ENCODE measurements at places on chromosomes 3 and 15.

GRCh38 chr15:79970181-79970580, 815 bp downstream of the BCL2A1 start:
- DNase-seq, result no peak

DNA sequence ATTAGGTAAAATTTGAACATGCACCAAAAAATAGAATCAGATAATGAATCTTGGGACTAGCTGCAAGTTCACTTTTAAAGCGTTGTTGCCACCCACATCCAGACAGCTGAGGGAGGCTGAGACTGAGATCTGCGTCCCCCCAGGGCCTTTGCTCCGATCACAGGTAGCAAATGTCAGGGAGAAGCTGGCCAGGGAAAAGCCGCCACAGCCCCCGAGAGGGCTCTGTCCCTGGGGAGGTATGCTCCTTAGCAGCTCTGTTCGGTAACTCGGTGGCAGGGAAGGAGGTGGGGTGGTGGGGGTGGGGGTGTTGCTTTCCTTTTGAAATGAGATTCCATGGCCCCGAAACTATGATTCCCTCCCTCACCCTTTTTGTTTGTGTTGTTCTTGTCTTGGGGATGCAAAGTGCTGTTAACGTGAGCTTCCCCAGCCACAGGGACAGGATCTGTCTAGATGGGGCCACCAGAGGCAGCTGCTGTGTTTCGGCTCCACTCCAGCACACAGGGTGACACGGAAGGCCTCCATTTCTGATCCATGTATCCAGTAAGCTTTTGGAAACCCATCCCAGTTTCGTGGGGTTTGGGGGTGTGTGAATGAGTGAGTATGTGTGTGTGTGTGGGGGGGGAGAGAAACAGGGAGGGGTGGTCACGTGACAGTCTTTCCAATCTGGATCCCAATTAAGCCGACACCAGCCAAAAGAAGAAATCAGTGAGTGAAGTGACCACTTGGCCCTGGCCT, 1.1 kb upstream of the MINAR1 start:
- DNase-seq, result no peak

DNA sequence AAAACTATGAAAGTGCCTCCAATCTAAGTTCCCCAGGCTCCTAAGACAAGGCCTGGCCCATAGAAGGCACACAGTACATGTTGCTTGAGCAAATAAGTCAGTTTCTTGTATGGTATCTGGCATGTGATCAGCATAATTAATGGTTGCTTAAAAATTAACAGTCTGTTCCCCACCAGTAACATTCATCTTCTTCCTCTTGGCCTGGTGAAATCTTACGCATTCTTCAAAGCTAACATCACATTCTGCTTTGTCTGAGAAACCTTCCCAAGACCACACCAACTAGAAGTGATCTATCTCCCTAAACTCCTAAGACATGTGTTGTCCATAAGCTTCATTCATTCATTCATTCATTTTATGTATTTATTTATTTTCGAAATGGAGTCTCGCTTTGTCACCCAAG, 48.1 kb downstream of the LIPC start:
- no peak for DNase-seq

- no peak for DNase-seq
Measured at GRCh38 chr3:194384569-194385001, 14.5 kb downstream of the GP5 start.

GRCh38 chr3:156431334-156432124, 123.4 kb downstream of the SSR3 start:
- no peak for DNase-seq

DNA sequence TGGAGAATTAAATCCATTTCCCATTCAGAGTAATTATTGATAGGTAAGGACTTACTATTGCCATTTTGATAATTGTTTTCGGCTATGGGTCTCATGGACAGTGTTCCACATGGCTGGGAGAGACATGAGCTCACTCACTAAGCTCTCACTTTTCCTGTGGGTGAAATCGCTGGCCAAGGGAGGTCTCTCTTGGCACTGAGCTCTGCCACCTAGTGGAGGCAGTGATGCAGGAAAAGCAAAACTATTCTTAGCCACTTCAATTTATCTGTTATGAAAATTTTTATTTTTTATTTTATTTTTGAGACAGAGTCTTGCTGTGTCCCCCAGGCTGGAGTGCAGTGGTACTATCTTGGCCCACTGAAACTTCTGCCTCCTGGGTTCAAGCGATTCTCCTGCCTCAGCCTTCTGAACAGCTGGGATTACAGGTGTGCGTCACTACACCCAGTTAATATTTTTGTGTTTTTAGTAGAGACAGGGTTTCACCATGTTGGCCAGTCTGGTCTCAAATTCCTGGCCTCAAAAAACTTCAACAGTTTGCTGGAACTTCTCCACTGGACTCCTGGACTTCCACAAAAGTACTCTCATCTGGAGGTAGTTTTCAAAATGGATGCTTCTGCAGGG, 4.7 kb upstream of the RNF13 start:
- peak; percentile 46 for DNase-seq

GRCh38 chr3:197793247-197793646, 2.2 kb downstream of the LRCH3 start:
- DNase-seq, result no peak

GRCh38 chr3:64992530-64993285, 304.9 kb upstream of the ADAMTS9 start:
- no peak for DNase-seq

DNA sequence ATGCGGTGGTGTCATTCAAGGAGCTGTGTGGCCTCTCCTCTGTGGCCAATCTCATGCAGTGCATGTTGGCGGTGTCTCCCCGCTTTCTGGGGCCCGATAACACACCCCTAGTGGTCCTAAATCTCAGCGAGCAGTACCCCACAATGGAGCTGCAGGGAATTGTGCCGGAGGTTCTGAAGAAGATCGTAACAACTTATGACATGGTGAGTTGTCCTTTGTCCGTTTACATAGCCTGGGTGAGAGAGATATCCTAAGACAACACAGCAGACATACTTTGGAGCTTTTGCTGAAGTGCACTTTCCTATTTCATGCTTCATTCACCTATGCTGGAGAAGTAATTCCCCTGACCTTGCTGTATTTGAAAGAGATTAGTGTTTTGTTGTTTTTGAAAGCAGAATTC, 130.0 kb downstream of the PLCL2 start:
- DNase-seq, result no peak

DNA sequence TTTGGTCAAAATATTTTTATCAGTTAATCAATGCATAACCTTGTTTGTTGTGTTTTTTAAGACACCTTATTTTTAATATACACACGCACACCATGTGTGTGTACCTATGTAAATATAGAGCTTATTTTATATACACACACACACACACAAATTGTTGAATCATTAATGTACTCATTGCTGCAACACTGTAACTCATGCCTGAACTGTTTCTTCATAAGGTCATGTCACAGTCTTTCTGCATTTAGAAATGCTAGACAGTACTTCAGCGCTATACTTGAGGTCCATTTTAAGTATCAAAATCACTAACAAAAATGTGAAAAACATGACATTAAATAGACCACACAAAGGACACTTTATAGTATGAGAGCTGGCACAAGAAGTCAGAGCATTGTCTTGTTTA, 589.4 kb downstream of the SI start:
- DNase-seq, result no peak

GRCh38 chr15:43828061-43828657, 1.4 kb downstream of the WDR76 start:
- no peak for DNase-seq

GRCh38 chr3:42613462-42613861, 13.0 kb downstream of the NKTR start:
- no peak for DNase-seq

GRCh38 chr3:123880998-123881561, 3.1 kb downstream of the MYLK start:
- DNase-seq, result no peak

DNA sequence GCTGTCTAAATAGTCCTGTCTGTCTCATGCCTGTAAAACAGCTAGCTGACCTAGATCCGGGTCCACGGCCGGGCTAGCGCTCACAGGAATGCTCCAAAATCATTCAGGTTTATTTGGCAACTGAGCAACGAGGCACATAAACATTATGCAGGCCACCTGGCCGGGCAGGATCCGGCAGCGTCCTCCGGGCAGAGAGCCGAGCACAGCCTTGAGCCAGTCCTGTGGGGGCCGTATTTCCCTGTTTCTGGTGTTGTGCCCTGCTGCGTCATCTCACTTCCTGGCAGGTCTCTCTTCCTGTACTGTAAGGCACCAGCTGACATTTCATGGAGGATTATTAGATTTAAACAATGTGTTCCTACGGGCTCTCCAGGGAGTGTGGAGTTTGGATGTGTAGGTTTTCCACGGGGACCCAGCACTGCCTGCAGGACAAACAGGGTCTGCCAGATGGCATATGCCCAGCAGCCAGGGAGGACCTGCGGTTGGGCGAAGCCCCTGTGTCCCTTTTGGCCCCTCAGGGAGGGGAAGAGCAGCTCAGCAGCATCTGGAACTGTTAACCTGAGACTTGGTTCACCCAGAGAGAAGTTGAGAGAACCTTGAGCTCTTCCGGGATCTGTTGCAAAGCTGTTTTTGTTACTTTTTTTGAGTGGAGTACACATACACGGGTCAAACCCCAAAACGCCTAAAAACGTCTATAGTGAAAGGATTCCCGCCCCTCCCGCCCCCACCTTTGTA, 16.6 kb upstream of the LRRK1 start:
- no peak for DNase-seq

DNA sequence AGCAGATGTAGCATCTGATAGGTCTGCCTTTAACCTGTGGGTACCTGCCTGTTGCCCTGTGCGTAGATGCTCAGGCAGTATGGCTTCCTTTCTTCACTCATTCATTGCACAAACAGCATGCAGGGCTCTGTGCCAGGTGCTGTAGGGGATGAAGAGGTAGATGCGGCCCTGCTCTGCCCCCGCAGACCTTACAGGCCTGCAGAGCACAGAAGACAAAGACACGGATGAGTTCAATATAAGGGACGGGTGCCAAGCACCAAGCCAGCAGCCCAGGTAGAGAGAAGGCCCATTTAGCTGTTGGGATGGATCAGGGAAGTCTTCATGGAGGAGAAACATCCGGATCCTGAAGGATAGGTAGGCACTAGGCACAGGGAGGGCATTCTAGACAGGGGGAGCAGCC, 69.4 kb downstream of the AAGAB start:
- no peak for DNase-seq

- no peak for DNase-seq
Measured at GRCh38 chr15:68599560-68600071, 20.8 kb downstream of the CORO2B start.

- DNase-seq, result no peak
Measured at GRCh38 chr3:89698208-89698830, 590.9 kb downstream of the EPHA3 start.

GRCh38 chr3:135239615-135239884, 444.5 kb downstream of the EPHB1 start:
- no peak for DNase-seq

DNA sequence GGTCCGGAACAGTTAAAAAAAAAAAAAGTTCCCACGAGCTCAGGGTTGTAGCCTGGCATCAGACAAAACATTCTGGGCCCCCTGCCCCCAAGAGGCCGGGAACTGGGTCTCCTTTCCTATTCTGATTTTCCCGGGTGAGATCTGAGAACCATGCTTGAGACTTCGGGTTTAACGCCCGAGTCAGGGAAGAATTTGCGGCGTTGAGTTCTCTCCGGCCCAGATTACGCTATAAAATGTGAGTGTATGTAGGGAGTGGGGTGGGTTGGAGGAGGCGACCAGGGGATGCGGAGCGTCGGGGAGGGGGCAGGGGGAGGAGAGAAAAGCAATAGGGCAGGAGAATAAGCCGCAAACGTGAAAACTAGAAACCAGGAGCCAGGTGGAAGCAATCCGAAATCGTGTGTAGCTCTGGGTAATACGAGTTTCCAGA, 2.7 kb downstream of the ZIC1 start:
- no peak for DNase-seq

GRCh38 chr15:83200162-83200561, 7.5 kb downstream of the HDGFL3 start:
- DNase-seq, result no peak
